ENCODE measurements at places on chromosomes 7 and 10.
A peak's percentile ranks its signal among the peaks of the same experiment; 100 is the strongest.

DNA sequence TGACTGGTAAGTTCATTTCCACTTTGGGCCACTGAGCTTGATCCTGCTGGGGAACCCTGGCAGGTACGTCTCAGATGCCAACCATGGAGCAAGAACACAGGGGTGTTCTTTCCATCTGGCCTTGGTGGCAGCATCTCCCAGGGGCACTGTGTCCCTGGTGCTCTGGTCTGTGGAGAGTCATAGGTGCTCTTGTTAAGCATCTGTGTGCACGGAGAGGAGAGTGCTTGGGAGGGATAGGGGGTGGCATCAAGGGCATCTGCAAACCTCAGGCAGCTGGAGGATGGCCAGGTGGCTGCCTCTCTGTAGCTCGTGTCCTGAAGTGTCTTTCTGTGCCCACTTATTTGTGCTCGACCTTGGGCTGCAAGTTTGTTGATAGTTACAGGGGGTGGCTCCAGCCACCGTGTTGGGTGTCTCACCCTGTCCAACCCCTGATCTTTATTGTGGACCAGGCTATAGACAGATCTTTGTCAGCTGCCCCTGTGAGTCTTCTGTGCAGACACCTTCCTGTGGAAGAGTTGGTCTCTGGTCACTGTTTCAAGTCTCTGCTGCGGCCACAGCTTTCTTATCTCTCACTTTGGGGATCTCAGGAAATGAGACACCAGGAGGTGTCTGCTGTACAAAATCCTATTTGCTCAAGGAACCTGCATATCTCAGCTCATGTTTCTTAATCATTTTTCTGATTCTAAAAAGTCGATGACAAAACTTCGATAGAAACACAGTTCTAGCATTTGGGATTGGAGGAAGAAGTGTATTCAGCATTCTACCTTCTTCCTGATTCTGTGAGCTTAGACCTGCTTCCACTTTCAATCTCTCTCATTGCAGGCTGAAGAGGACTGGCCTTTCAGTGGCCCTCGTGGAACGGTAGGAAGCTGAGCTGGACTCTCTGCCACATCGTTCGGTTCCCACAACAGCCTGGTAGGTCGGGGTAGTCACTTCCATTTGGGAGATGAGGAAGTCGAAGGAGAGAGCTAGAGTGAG, 17.2 kb upstream of the GIMAP8 start:
- DNase-seq = no peak

GRCh38 chr10:28711041-28711440, 33.7 kb downstream of the BAMBI start:
- no peak for DNase-seq

DNA sequence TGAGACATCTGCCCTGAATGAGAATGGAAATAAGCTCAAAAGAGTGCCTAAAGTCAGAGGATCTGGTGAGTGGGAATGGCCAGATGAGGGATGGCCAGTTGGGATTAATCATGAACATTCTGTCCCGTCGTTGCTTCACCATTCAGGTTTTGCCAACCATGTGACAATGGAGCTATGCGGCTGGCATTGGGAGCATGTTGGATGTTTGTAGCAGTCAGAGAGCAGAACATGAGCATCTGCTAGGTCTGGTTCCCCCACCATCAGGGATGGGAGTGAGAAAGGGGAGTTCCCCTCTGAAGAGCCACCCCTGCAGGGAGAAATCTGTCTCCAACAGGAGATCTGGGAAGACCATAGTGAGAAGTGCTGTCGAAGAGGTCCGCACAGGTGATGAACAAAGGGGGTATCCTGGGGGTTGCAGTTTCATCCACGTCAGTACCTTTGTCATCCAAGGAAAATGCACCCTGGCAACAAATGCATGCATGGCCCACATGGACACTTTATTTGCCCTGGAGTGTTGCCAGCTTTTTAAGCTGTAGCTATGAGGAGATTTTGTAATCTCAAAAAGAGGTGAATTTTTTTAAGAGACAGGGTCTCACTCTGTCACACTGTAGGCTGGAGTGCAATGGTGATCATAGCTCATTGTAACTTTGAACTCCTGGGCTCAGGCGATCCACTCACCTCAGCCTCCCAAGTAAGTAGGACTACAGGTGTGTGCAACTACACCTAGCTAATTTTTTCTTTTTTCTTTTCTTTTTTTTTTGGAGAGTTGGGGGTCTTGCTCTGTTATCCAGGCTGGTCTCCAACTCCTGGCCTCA, 190.2 kb downstream of the CAMK1D start:
- DNase-seq = no peak

- peak; percentile 91 for DNase-seq
Measured at GRCh38 chr7:134778941-134779740, at the start of gene CALD1. TSS of gene CALD1 (plus strand) at chr7:134779634. CDS start at chr7:134867734, 88,100 bp downstream.

DNA sequence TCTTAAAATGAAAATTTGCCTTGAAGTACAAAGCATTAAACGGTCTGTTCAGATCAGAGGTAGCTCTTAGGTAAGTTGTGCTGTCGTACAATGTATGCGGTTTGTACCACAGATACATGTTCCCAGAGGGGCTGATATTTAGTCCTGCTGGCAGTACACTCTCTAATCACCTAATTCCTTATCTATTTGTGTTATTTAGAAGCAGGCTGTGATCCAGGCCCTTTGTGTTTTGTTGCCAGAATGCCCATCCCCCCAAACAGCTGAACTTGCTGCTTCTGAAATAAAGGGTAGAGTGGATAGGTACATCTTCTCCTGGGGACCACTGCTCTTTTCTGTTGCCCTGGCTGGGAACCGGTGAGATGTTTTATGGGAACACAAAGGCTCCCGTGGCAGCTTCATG, 84.5 kb downstream of the SND1 start:
- no peak for DNase-seq

GRCh38 chr10:122164023-122164601, 107.0 kb upstream of the BTBD16 start:
- DNase-seq = peak; percentile 60

GRCh38 chr7:120729245-120729644, 128.7 kb downstream of the TSPAN12 start:
- DNase-seq = no peak

- peak; percentile 76 for DNase-seq
Measured at GRCh38 chr7:32204361-32205018, 134.3 kb upstream of the PDE1C start.

- no peak for DNase-seq
Measured at GRCh38 chr7:50141131-50141530, 48.1 kb upstream of the ZPBP start.

DNA sequence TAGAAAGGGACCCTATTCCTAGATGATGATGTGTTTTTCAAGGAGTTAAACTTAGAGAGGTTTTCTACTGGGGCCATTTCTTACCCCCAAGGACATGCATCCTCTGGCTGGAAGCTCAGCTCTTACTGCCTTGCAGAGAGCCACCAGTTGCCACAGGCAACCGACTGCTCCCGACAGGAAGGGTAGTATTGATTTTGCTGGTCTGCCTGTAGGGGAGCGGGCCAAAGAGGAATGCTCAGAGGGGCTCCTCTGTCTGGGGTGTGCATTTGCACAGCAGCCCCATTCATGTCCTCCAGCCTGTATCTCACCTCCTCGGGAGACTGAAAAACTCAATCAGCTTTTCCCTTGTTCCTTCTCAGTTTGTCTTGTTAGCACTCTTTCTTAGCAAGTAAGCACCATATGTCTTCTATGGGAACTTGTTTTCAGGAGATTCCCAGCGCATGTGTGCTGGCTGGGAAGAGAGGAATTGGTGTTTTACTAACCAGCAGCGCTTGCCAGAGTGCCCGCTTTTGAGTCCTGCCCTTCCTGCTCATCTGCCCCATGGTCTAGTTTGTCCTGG, 739.0 kb upstream of the GALNT17 start:
- DNase-seq = no peak
